WTC11 (cell line): ENCODE measurements at places on chromosomes 5 and 9. TPM values are rescaled to one million over a fixed set of nuclear protein-coding genes. Genes with fewer than 3 reads are reported as not detected.

- H3K36me3 ChIP-seq: no peaks in the 10 kb centered on the region
- DNase-seq: no peak
- H3K4me1 ChIP-seq: peaks cover 4% of the 10 kb centered on the region; the same call in 1 of the 2 replicates
- H3K4me3 ChIP-seq: no peak overlapping the region
These were observed 110.9 kb upstream of the IL6ST start for GRCh38 chr5:56105511-56106291.

DNA sequence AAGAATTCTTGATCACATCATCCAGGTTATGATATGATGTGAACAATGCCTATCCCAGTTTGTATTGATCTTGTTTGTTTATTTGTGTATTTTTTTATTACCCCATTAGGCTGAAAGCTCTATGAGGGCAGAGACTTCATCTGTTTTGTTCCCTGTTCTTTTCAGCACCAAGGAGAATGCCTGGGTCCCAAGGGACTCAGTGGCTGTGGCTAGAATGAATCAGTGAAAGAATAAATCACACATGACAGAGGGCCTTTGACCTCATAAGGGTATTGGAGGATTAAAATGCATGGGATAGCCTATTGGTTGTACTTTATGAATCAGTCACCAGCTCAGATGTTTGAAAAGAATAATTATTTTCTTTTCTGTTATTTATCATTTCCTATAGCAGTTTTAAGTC lies 292.2 kb downstream of the GAS1 start:
- H3K36me3 ChIP-seq: no peaks in the 10 kb centered on the region
- no peak for DNase-seq
- no peak overlapping the region for H3K27ac ChIP-seq
- no peaks in the 10 kb centered on the region for H3K4me1 ChIP-seq
- no peak overlapping the region for H3K4me3 ChIP-seq

DNA sequence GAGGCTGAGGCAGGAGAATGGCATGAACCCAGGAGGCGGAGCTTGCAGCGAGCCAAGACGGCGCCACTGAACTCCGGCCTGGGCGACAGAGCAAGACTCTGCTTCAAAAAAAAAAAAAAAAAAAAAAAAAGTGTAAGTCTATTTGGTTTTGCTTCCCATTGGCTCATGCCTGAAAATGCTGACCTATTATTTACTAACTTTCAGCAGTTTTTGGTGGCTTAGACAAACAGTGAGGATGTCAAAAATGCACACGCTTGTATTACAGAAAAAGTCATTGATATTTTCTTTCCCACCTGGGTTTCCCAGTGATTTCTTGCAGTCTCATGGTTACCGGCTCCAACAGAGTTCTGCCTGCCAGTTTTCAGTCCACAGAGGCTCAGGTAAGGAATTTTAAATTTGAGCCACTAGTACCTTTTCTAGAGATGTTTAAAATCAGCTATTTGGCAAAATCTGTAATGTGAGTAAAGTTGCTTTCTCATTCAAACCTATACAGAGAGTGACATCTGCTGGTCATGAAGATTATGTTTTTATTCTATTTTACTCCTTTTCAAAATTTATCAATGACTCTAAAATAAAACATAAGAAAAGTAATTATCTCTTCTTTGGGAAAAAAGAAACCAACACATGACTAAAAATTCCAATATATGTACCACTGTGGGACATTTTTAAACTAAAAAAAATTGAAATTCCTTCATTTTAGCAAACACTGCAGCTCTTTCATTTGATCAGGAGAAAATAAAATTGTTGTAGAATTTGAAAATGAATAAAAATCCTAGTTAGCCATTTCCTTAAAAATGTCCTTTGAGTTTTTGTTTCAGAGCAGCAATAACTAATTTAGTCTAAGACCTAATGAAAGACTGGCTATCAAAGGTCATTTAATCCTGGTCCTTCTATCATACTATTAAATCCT lies 8.8 kb downstream of the FAM200C start:
- no peaks in the 10 kb centered on the region for H3K4me1 ChIP-seq
- DNase-seq: no peak
- 0 out of 2 replicates have a peak overlapping the region, but pooled peaks have one; percentile 36 for H3K27ac ChIP-seq
- no peak overlapping the region for H3K4me3 ChIP-seq

DNA sequence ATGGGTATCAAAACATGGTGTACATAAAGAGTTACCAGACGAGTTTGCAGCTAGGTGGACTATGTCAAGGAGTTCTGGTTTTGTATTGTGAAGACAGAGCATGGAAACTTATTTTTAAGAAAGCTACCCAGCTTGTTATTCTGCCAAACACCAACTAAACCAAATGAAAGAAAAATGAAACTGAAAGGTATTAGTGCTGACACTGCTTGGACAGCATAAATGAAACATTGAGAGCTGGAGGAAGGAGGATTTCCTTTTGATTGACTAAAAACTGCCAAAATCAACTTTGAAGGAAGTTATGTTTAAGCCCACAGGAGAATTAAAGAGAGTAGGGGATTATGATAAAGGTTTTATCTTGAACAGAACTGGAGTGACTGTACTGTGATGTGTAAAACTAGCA lies 766.2 kb downstream of the PTPRD start:
- no peaks in the 10 kb centered on the region for H3K36me3 ChIP-seq
- H3K4me1 ChIP-seq: peaks cover 4% of the 10 kb centered on the region; the same call in 1 of the 2 replicates
- DNase-seq: no peak
- no peaks in the 10 kb centered on the region for H3K27me3 ChIP-seq
- H3K27ac ChIP-seq: no peak overlapping the region
- no peak overlapping the region for H3K4me3 ChIP-seq

GRCh38 chr5:69502767-69503488 lies 10.3 kb downstream of the OCLN start:
- peaks cover 24% of the 10 kb centered on the region for H3K36me3 ChIP-seq
- peak overlapping the region; percentile 81 for H3K27ac ChIP-seq

GRCh38 chr9:130766927-130767307 lies 68.1 kb upstream of the ABL1 start:
- no peaks in the 10 kb centered on the region for H3K27me3 ChIP-seq
- H3K27ac ChIP-seq: peak overlapping the region; percentile 55
- no peak overlapping the region for H3K4me3 ChIP-seq

- peaks cover 15% of the 10 kb centered on the region for H3K36me3 ChIP-seq
- no peak for DNase-seq
- peaks cover 40% of the 10 kb centered on the region for H3K4me1 ChIP-seq
- H3K27ac ChIP-seq: no peak overlapping the region
- H3K4me3 ChIP-seq: no peak overlapping the region
- H3K27me3 ChIP-seq: peaks cover 3% of the 10 kb centered on the region
These were observed 205.2 kb upstream of the MAP3K1 start for GRCh38 chr5:56610093-56610698.

GRCh38 chr5:81724571-81724970 lies 26.3 kb downstream of the SSBP2 start:
- no peak overlapping the region for H3K27ac ChIP-seq
- DNase-seq: no peak
- no peaks in the 10 kb centered on the region for H3K36me3 ChIP-seq
- H3K4me1 ChIP-seq: peaks cover 29% of the 10 kb centered on the region
- no peak overlapping the region for H3K4me3 ChIP-seq

- H3K27ac ChIP-seq: no peak overlapping the region
- H3K36me3 ChIP-seq: no peaks in the 10 kb centered on the region
- H3K4me3 ChIP-seq: no peak overlapping the region
- no peaks in the 10 kb centered on the region for H3K27me3 ChIP-seq
- no peak for DNase-seq
- H3K4me1 ChIP-seq: peaks cover 9% of the 10 kb centered on the region
These were observed 127.9 kb upstream of the PTGER4 start for GRCh38 chr5:40551496-40552491.

- no peak overlapping the region for H3K4me3 ChIP-seq
- no peaks in the 10 kb centered on the region for H3K27me3 ChIP-seq
- no peak for DNase-seq
- H3K27ac ChIP-seq: no peak overlapping the region
- peaks cover 5% of the 10 kb centered on the region; the same call in 1 of the 2 replicates for H3K4me1 ChIP-seq
- H3K36me3 ChIP-seq: no peaks in the 10 kb centered on the region
These were observed 30.1 kb downstream of the ISOC1 start for GRCh38 chr5:129124608-129125007.

GRCh38 chr5:111071413-111071812 lies at the start of gene TSLP:
TSS of gene TSLP (plus strand) at chr5:111071713. CDS start at chr5:111071891, 178 bp downstream.
- peaks cover 88% of the 10 kb centered on the region for H3K27me3 ChIP-seq
- peaks cover 20% of the 10 kb centered on the region for H3K4me1 ChIP-seq
- H3K27ac ChIP-seq: no peak within 1 kb of the TSS
- H3K36me3 ChIP-seq: no peaks in the 10 kb centered on the region
- H3K4me3 ChIP-seq: peak within 1 kb of the TSS; percentile 96

The GRIN3A gene
- total RNA-seq: 0.02 to 0.07 TPM in 2 of 3 replicates, not detected in the other

The ARRDC1 gene
- 41.2 to 48.3 TPM (median 41.3 TPM) in 3 replicates for total RNA-seq

The FLT4 gene
- 11.0 to 12.7 TPM (median 12.4 TPM) in 3 replicates for total RNA-seq
